HT1080 (cell line): ENCODE measurements at places on chromosomes 7 and 10.

DNA sequence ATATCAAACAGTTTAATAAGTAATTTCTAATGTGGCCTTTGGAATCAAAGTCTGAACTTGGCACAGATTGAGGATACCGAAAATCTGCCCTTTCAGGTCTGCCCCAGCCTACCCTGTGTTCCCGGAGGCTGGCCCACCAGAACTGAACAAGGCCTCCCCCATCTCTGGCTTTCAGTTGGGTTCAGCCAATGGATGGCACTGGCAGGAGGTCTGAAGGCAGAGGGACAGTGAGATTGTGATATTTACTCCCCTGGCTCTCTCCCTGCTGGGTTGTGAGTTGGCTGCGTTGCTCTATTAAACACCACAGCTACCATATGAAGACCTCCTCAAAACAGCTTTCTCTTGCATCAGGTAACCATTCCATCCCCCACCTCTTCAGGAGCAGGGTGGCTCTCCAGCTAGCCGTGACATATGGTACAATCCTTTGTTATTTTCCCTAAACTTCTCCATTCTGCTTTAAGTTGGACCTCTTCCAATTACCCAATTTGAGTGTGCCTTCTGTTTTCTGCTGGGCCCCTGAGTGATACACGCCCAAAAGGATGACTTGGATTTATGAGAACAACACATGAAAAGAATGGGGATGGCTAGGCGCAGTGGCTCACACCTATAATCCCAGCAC, 28.1 kb downstream of the DNMBP start:
- DNase-seq = no peak

DNA sequence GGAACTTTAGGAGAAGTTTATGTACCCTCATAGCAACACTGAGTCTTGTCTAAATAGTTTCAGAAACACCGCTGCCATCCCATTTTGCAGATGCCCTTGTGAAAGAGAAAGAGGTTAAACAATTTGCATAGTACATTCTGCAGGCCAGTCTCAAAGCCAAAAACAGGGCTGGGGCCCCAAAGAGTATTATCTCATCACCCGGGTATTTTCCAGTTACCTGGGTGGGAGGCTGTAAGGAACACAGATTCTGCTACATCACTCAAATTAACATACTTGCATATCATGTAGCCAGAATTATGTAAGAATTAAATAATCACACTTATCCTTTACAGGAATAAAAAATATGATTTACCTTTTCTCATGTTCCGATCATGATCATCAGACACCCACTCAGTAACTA, 3.1 kb upstream of the FAM171A1 start:
- DNase-seq = no peak

- DNase-seq = no peak
Measured at GRCh38 chr10:124429576-124429975, 10.9 kb upstream of the OAT start.

- DNase-seq = no peak
Measured at GRCh38 chr10:33103863-33104379, 145.9 kb upstream of the ITGB1 start.

GRCh38 chr7:101934618-101935017, 117.2 kb downstream of the CUX1 start:
- no peak for DNase-seq

DNA sequence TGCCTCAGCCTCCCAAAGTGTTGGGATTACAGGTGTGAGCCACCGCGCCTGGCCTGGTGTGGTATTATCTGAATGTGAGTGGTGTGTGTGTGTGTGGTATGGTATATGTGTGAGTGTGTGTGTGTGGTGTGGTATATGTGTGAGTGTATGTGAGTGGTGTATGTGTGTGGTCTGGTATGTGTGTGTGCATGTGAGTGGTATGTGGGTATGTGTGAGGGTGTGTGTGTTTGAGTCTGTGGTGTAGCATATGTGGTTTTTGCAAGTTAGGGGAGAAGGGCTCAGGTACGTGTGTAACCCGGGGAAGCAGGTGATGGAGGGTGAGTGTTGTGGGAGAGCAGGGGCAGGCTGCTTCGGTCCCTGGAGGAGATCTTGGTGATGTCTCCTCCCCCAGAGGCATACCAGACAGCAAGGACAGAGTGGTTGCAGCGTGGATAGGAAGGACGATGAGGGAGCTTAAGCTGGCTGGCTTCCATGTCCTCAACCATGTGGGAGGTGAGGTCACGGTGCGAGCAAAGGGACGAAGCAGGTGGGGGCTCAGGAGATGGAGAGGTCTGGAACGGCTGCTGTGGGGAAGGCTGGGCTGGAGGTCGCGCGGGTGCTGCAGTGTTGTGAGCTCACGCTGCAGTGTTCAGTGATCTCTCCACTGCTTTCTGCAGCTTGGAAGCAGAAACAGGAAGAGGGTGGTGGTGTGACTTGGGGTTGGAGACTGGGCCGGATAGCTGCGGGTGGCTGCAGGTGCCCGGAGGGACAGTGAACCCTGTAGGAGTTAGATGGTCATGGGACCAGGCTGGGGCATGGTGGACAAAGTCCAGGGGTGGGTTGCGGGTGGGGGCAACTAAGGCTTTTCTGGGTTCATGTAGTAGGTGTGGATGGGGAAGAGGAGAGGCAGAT, 5.0 kb downstream of the ZYX start:
- DNase-seq = no peak

DNA sequence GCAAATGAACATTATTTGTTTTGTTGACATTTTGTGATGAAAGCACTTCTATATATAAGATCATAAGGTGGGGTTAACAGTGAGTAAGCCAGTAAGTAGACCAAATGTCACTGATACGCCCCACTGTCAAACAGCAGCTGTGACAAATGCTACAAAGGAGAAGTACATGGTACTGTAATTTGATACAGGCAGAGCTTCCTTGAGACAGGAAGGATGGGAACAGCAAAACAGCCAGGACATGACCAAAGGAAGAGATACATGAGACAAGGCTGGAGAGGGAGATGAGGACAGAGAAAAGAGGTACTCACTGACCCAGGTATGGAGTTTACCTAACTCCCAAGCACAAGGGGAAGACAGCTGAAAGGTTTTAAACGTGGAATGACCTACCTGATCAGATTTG, 127.0 kb downstream of the SRPK2 start:
- DNase-seq = peak; percentile 35

GRCh38 chr7:149776289-149776688, 2.9 kb upstream of the ZNF467 start:
- DNase-seq = peak; percentile 76

DNA sequence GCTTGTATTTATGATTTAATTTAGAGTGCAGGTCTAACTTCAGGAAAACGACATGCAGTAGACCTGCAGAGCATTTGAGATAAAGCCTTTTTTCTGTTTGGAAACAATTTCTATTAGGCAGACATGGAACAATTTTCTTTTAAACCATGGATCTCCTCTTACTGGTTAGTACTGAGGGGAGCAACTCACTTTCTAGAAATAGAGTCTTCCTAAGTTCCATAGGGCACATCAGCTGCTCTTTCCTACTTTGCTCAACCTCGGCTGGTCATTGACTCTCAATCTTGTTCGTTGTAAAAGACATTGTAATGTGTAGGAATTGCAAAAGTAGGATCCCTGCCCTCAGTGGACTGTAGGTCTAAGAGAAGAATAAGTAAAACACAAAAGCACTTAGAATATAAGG, 58.0 kb downstream of the PLXDC2 start:
- no peak for DNase-seq

DNA sequence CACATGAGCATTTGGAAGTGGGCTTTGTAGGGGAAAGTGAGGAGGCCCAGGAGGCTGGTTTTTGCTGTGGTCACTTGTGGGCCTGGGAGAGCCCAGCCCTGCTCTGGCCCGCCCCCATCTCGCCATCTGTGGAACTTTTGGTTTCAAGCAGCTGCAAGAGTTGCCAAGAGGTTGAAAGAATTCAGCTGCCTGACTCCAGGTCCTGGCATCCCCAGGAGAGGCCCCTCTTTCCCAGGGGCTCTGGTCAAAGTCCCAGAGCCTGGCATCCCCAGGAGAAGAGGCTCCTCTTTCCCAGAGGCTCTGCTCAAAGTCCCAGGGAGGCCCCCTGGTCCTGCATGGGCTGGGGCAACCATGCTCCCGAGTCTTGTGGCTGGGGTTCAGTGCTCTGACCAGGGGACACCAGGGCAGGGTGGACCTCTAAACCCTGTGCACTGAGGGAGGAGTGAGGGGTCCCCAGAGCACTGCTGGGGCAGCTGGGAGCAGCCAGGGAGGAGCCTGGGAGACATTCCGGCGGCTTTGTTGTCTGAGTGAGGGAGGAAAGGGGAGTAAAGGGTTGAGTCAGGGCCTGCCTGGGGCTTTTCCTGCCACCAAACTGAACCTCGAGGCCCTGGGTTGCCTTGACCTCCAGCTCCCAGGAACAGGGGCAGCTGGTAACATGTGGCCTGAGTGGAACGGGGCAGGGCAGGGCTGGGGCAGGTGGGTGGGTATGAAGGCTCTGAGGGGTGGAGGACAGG, 27.7 kb upstream of the CSGALNACT2 start:
- DNase-seq = no peak

- no peak for DNase-seq
Measured at GRCh38 chr10:43194859-43195258, 56.6 kb downstream of the CSGALNACT2 start.

DNA sequence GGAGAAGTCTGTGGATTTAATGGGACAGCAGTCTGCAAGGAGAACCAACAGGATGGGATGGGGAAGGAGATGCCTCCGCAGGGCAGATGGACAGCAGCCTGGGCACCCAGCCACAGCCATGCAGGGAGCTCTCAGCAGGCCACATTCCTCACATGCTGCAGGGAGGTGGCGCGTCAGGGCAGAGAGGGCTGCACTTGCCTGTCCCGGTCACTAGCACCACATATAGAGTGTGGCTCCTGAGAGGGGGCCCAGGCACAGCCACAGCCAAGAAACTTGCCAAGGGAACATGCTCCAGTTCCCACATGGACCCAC, 86.8 kb upstream of the ZMIZ1 start:
- no peak for DNase-seq

DNA sequence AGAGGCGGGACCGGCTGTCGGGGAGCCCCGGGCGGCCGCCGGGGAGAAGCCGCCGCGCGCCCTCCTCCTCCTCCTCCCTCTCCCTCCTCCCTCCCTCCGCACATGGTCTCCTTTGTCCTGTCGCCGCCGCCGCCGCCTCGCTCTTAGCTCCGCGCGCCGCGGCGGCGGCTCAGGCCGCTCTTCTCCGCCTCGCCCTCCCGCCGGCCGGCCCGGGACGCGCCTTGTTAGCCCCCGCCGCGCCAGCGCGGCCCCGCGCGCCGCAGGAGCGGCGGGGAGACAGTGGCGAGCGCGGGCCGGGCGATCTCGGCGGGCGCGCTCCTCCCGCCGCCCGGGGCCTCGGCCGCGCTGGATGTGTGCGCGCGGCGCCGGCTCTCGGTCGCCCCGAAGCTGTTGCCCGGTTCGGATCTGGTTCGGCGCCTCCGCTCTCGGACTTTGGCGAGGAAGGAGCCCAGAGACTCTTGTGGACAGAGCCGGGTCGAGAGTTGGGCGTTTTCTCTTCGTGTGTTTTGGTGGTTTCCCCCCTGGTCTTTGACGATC, 437.4 kb upstream of the GALNT17 start:
- peak; percentile 10 for DNase-seq

GRCh38 chr7:94001396-94001795, 2.8 kb downstream of the BET1 start:
- DNase-seq = no peak

DNA sequence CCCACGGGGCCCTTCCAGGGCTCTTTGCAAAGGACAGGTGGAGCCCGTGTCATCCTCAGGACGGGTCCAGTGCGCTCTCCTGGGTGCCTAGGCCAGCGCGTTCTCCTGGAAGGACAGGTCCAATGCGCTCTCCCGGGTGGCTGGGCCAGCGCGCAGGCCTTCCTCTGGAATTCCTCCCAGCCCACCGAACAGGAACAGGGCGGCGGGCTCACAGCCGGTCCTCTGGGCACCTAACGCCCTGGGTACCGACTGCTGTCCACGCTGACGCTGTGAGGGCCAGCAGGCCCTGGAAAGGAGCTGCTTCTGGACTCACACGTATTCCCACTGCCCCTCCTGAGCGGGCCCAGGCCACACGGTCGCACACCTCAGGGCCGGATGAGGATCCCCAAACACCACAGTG, 49.3 kb downstream of the STK32C start:
- DNase-seq = no peak

DNA sequence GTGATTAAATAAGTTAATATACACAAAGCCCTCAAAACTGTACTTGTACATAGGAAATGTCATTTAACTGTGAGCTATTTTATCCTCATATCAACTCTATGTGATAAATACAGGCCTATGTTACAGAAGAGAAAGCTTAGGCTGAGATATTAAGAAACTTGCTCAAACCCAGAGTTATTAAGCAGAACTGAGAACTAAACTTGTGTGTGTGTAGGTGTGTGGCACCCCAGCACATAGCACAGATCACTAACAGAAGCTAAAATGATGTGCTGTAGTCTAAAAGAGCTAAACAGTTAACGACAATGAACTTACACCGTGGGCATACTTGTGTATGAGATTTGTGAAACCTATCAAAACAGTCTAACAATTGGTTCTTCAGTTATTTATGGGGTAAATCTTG, 34.5 kb downstream of the MTPN start:
- DNase-seq = no peak

DNA sequence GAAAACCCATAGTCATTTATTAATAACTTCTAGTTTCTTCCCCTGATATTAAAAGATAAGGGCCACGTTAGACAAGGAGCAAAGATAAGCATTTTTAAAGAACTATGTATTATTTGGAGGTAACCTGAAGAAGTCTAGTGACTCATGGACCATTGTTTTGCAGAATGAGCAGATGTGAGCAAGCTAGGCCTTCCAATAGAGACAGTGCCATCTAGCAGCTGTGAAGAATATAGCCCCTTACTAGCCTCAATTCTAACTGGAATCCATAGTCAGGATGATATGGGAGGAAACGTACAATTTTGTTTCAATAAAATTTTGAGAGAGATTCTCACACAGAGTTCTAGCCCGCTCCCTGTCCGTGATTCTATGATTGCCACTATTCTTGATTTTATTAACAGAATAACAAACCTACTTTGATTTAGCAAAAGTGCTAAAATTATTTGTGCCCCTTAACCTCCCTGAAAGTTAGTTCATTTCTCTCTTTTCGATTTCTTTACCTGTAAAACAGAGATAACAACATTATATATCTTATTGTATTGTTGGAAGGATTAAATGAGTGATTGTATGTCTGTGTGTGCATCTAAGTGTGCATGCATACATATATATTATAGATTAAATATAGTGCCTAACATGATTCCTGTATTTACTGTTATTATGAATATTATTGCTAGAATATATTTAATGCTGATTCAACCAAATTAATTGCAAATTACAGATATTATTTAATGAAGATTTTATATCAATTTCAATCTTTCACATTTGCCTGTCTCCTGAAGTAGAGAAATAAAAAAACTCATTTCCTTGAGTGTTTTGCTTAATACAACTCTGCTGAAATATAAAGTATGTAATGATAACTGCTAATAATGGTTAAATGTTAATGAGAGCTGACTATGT, 22.7 kb downstream of the FAM237B start:
- DNase-seq = peak; percentile 71

DNA sequence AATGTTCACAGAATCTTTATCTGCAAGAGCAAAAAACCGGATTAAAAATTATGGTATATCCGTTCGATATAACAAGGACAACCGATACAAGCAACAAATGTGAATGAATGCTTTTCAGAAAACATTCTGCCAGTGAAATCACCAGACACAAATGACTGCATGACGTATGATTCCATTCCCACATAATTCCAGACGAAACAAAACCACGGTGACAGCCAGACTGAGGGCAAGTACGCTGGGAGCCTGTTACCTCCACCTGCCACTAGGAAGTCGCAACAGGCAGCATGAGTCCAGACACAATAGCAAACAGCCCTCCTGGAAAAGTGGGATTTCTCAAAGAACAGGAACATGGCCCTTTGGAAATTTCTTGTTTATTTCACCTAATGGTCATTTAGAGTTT, 41.7 kb downstream of the MAD1L1 start:
- no peak for DNase-seq
